Stimulated activated CD8-positive, alpha-beta memory T cell treated with anti-CD3 and anti-CD28 coated beads, Interleukin-4, amount 100 ng/mL, for 48 hours (primary cell): ENCODE measurements at places on chromosomes 5 and 9.

- peak; percentile 42 for DNase-seq
These were observed 722 bp upstream of the DCP2 start for GRCh38 chr5:112975721-112976431.

- DNase-seq: no peak
These were observed 72.4 kb downstream of the SGCD start for GRCh38 chr5:156399323-156399722.

DNA sequence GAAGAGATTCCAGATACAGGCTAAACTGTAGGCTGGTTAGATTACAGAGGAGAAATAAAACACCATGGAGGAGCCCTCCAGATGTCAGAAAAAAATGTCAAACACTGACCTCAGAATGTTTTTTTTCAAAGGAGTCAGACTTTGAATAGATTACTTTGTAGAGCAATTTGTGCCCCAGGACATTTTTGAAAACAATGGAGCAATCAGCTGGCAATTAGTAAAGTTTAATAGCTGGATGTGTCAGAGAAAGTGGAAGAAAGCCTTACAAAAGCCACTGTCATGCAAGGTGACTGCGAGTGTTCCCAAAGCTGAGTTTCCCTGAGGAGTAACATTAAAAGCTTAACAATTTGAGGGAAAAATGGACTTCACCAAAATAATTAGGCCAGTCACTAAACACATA, 417.8 kb upstream of the CTNND2 start:
- DNase-seq: no peak

GRCh38 chr9:127224883-127225739, 39.5 kb upstream of the GARNL3 start:
- DNase-seq: peak; percentile 95

DNA sequence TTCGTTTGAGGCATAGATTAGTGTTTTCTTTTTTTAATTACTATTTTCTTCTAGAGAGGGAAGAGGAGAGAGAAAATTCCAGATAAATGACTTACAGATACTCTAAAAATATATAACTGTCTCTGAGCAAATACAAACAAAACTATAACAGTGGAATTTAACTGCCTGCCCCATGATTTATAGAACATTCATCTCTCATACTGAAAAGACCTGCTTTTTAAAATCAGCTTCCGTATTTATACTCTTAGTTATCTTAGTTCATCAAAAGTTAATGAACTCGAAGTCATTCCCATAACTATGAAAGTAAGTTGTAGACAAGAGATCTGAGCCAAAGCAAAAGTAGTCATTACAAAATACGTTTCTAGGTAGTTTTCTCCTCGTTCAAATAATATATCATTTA, 123.8 kb upstream of the DMRT1 start:
- DNase-seq: no peak

- DNase-seq: no peak
These were observed 28.5 kb downstream of the P4HA2 start for GRCh38 chr5:132199116-132199680.

GRCh38 chr5:155532621-155533311, 519.2 kb downstream of the KIF4B start:
- DNase-seq: no peak

- DNase-seq: peak; percentile 43
These were observed 2.7 kb downstream of the MLLT3 start for GRCh38 chr9:20619487-20620200.

DNA sequence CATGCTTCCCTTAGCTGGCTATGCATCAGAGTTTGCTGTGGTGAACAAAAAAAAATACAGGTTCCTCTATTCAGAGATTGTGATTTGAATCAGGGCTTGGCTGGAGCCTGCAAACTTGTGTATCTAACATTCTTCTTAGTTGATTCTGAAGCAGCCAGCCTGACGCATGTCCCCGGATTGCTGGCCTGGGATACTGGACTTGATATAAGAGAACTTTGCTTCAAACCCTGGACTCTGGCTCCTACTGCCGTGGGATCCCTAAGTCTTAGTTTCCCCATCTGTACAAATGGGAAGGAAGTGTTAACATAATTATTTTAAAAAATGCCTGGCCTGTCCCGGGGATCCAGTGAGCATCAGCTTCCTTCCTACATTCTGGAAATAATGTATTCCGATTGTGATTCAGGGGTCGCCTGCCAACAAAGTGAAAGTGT, 292.8 kb downstream of the ARHGEF28 start:
- no peak for DNase-seq

- peak; percentile 35 for DNase-seq
These were observed 118.9 kb upstream of the ELL2 start for GRCh38 chr5:96080557-96080956.

- DNase-seq: no peak
These were observed 654 bp downstream of the RANBP6 start for GRCh38 chr9:6014670-6015270.

GRCh38 chr5:172351240-172351778, 67.7 kb upstream of the UBTD2 start:
- DNase-seq: no peak

GRCh38 chr9:122379340-122379739, 8.5 kb downstream of the PTGS1 start:
- peak; percentile 33 for DNase-seq
